RPMI7951 (cell line): ENCODE measurements at places on chromosomes 6 and 20. TPM values are rescaled to one million over a fixed set of nuclear protein-coding genes. Genes with fewer than 3 reads are reported as not detected.

The CNR1 gene
- total RNA-seq, result 2.5 and 3.4 TPM in 2 replicates

The SH3BGRL2 gene
- total RNA-seq, result 0.36 and 0.59 TPM in 2 replicates

The PREX1 gene
- total RNA-seq, result 1.2 and 1.3 TPM in 2 replicates

The GABRR1 gene
- not detected in 2 replicates for total RNA-seq

The C6orf163 gene
- total RNA-seq, result 0.12 and 0.29 TPM in 2 replicates

The FAM83D gene
- total RNA-seq, result 125 and 148 TPM in 2 replicates

The DCBLD1 gene
- total RNA-seq, result 23.9 and 30.3 TPM in 2 replicates

The FITM2 gene
- 9.1 and 14.1 TPM in 2 replicates for total RNA-seq

The SLC52A3 gene
- not detected in 2 replicates for total RNA-seq

The OXT gene
- not detected in 2 replicates for total RNA-seq
